ENCODE measurements at places on chromosomes 1 and 21.

DNA sequence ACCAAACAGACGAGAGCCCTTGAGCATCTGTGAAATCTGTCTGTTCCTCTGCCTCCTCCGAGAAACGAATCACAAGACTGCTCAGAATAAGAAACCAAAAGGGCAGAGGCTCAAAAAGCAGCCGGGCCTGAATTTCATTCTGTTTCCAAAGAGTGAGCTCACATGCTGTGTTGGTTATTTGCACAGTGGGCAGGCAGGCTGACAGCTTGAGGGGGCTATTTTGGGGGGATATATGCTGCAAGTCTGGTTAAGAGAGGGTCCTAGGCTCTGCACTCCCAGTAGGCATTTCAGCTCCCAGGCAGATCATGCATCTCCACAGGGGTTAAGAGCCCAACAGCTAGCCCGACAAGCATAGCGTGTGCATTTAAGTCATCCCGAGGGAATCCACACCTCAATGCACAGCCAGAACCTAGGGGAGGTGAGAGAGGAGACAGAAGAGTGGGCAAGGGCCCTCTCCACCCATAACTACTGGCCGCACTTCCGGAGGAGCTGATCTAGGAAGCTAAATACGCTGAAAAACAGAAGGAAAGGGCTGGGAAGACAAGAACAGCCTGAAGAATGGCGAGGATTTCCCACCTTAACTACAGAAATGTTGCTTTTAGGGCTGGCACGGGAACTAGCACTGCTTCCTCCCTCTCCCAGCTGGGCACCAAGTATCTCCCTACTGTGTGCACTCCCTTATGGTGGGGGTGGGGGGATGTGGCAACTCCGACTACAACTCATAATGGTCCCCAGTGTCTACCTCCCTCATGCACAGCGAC lies 3.7 kb downstream of the PGBD5 start:
- DNase-seq: no peak

DNA sequence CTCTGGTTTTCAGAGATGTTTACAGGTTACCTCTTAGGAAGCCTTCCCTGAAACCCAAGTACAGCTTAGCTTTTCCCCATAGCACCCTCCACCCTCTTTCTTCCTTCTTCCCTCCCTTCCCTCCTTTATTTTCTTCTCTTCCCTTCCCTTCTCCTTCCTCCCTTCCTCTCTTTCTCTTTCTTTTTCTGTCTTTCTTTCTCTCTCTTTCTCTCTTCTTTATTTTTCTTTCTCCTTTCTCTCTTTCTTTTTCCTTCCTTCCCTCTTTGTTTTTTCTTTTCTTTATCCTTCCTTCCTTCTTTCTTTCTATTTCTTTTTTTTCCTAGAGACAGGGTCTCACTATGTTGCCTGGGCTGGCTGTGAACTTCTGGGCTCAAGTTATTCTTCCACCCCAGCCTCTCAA lies 231.6 kb downstream of the SLC35F3 start:
- no peak for DNase-seq

GRCh38 chr1:67836769-67837168 lies 3.5 kb upstream of the GNG12 start:
- DNase-seq: no peak

- no peak for DNase-seq
Measured at GRCh38 chr1:180652792-180653191, 21.0 kb downstream of the XPR1 start.

DNA sequence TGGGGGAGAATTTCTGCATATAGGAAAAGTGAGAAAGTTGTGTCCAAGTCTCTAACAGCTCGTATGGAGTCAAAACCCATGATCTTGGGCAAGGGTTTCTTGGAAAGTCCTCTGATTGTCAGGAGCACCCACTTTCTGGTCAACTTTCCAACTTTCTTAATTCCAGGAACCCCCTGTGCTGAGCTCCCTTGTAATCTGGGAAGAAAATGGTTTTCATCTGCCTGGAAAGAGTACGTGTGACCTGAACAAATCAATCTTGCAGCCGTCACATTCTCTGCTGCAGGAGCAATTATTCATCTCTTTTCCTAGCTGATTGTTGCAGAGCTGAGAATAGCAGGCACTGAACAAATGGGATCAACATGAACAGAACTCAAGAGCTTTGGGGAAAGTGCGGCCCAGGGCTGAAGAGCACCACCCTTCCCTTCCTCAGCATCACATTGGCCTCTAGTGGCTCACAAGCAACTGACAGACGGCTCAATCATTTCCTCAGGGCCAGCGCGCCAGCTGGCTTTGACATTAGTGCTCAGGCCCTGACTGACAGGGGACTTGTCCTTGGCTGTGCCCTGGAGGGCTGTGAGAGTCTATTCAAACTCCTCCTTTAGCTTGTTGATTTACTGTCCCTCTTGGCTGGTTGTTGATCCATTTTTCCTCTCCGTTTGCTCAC lies 295.2 kb downstream of the HLX start:
- DNase-seq: no peak

DNA sequence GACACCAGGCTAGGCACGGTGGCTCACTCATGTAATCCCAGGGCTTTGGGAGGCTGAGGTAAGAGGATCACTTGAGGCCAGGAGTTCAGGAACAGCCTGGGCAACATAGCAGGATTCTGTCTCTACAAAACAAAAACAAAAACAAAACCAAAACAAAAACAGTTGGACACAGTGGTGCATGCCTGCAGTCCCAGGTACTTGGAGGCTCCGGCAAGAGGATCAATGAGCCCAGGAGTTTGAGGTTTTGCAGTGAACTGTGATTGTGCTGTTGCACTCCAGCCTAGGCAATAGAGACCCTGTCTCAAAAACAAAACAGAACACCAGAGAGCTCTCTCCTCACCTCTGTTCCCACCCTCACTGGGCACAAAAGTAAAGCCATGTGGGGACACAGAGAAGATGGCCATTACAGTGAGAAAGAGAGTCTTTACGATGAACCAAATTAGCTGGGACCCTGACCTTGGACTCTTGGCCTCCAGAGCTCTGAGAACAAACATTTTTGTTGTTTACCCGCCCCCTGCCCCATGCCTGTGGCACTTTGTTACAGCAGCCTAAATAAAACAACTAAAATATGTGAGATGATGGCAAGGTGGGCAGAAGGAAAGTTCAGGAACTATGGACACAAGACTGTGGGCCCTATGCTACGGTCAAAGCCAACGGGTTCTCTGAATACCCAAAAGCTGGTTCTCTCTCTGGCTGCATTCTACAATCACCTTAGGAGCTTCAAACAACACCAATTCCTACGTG lies 9.8 kb downstream of the NADK start:
- DNase-seq: no peak

DNA sequence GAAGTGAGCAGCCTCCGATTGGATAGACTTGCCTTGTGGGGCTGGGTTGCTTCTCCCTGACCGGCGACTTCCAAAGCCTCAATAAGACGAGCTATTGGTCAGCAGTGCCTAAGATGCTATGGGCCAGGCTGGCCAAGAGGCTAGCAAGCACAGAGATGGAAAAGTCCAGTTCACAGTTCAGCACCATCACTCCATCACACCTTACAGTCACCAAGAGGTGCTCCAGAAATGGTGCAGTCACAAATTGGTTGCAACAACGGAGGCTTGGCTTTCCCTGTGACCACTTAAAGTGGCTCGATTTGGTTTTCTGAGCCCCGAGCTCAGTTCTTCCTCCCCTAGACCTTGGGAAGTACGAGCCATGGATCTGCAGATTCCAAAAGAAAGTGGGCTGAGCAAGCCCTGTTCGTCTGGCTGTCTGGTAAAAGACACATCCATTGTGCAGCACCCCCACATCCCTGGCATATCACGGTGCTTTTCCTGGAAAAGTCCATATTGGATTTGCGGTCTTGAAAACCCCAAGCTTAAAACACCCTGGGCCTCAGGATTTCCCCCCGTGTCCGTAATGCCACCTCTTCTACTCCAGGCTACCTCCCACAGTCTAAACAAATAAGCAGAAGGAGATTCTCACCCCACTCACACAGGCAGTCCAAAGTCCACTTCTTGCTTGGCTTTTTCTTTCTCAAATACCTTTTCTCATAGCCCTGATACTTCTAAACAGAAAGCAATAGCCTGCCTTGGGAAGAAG lies 1.3 kb downstream of the SLAMF1 start:
- DNase-seq: no peak

- peak; percentile 58 for DNase-seq
Measured at GRCh38 chr1:89610457-89611011, 22.4 kb upstream of the LRRC8C start.

- DNase-seq: no peak
Measured at GRCh38 chr1:41738475-41738874, 180.2 kb downstream of the HIVEP3 start.

DNA sequence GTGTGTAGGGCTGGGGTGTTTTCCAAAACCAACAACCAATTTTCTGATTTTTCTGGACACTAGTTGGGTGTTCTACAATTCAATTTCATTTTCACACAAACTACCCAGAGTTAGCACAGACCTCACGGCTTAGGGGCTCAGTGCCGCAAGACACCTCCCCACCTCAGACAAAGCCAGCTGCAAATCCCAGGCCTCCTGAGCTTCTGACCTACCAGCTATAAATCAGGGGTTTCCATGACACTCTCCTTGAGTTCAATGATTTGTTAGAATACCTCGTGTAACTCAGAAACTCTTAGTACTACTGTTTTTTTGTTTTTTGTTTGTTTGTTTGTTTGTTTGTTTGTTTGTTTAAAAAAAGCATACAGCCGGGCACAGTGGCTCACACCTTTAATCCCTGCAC lies 28.7 kb upstream of the FAM89A start:
- no peak for DNase-seq

DNA sequence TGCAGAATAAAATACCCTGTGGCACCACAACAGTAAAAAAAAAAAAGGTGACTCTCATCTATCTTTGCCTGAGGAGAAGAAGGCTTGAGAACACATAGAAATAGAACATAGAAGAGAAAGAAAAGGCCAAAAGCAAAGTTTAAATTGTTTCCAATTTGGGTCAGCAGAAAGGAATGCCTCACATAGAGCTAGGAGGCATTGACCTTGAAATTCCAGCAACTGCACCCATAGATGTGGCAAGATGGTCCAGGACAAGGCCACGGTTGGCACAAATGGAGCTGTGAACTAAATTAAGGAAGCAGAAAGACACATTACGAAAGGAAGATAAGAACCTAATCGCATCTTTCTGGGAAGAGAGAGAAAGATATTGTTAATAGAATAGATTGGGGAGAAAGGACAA lies 588.3 kb downstream of the LMO4 start:
- no peak for DNase-seq

DNA sequence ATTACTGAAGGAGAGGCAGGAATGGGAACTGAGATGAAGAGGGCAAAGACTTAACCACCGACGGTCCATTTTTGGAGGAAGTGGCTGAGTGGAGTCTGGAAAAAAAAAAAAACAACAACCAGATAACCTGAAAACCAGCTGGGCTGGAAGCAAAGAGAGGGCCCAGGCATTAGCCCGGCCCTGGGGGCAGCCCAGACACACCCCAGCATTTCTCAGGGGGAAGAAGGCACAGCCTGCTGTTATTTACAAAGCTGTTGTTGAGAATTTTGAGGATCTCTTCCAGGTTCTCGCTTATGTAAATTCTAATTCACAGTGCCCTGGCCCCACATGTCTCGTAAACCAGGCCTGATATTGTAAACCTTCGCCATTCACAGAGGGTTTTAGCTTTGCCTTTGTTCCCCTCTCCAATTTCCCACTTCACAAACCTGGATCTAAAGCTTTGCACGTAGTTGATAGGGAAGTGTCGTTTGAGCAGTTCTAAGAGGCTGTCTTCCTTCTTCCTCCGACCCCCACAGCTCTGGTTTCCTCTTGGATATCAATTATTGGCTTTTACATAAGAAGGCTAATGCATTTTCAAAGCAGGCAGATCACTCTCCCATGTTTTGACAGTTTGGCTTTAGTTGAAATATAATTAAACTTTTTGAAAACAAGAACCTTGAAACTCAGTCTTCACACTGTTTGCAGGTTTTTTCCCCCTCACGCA lies 161.8 kb upstream of the IRF2BP2 start:
- DNase-seq: no peak

DNA sequence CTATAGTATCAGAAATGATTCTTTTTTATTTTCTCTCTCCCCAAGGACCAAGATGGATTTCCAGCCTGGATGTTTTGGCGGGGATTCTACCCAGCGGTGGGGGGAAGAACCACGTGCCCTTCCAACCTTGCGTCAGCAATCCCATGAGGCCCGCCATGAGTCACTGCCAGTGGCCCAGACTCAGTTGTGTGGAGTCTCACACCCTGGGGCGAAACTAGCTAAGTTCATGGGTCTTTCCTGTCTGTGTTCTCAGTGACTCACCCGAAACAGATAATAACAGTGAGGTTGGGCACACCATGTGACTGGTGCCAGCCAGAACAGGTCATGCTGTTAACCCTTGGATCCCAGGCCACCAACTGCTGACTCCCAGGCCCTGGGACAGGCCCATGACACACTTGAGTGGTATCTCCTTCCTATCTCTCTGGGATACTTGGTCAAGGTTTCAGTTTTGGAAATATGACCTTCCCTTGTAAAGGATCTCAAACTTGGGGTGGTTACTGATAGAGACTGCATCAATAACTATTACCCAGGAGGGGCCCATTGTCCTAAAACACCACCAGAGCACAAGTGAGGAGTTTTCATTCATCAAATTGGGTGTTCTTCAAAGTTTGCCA lies 98.0 kb upstream of the DUSP10 start:
- DNase-seq: peak; percentile 44

DNA sequence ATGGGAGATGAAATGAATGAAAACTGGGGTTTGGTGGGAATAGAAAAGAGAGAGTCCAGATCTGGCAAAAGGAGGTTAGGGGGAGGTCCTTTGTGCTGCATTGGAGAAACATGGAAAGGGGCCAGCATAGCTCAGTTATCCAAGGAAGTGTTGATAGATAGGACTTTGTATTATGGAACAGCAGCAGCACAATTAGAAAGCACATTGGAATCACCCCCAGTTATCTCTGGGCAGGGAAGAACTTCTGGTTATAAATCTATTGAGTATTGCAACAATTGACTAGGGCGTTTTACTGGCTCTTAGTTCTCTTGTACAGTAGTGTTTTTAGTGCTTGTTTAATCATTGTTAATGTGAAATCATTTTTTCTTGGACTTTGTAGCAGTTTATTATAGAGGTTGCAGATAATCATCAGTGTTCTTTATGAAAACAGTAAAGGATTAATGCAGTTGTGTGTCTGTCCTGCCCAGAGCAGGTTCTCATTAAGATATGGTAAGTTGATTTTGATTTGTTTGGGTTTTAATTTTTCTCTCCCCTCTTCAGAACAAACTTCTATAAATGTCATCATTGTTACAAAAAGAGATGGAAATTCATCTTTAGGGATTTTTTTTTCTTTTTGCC lies 76.6 kb downstream of the NR5A2 start:
- DNase-seq: no peak

- DNase-seq: no peak
Measured at GRCh38 chr1:57411262-57411661, 12.6 kb downstream of the DAB1 start.

GRCh38 chr1:150548632-150549495 lies at the start of gene ADAMTSL4:
Gene ADAMTSL4, plus strand, starts transcription at chr1:150549408. Its CDS starts 2,881 bp downstream, at chr1:150552289.
- DNase-seq: no peak

GRCh38 chr1:109822749-109823542 lies 59.2 kb upstream of the EPS8L3 start:
- DNase-seq: no peak

DNA sequence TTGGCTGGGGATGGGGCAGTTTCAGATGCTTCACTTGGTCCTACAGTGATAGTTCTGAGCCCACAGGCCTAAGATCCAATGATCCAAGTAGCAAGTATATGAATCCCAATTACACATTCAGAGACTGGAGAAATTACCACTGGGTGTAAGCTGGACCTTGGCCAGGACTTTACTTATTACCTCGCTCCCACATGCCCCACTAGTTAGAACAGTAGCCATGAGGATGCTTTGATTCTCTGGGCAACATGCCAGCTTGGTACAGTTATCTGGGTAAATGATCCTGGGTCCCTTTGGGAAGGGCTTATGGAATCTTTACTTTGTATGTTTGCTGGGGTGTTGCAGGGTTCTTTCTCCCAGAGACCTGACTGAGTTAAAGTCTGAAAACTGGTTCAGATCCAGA lies 5.0 kb upstream of the FCAMR start:
- no peak for DNase-seq

- no peak for DNase-seq
Measured at GRCh38 chr1:196302981-196303380, 305.3 kb downstream of the KCNT2 start.
